ENCODE measurements at places on chromosomes 12 and 14. TPM values are rescaled to one million over a fixed set of nuclear protein-coding genes. Genes with fewer than 3 reads are reported as not detected.

DNA sequence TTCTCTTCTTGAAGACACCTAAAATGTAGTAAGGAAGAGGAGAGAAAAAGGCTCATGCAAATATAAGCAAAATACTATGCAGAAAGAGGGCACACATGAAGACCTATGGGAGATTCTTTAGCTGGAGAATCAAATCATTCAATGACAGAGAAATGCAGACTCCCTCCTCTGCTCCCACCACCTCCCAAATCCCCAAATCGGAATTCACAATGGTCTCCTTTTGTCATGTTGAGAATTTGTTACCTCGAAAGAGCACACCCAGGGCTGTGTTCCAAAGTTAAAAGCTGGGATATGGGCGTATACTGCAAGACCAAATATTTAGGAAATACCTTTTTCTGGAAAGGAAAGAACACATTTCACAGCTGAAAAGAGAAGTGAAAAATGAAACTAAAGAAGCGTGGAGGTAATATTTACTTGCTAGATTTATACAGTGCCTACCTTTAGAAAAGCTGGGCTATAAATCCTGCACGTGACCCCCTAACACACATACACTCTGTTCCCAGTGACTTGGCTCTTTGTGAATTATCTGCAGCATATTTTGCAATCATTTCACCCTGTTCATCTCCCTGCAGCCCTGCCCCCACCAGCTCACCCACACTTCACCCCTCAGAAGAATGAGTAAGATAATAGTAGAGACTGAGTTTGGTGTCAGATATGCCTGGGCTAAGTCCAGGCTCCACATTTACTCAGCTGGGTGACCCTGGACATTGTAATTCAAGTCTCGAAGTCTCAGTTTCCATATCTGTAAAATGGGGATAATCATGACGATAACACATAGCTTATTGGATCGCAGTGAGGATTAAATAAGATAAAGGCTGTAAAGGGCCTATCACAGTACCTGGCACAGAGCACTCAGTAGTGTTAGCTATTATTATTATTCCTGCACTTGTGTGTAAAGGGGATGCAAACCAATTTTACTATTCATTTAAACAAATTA is 2.9 kb upstream of the CACNA1C start:
- H3K27me3 ChIP-seq, result peaks cover 18% of the 10 kb centered on the region
- no peak overlapping the region for H3K27ac ChIP-seq
- no peaks in the 10 kb centered on the region for H3K36me3 ChIP-seq
- DNase-seq, result no peak
- no peak overlapping the region for H3K4me3 ChIP-seq

- H3K36me3 ChIP-seq, result no peaks in the 10 kb centered on the region
- DNase-seq, result peak; percentile 82
- peak overlapping the region; percentile 48 for H3K4me3 ChIP-seq
- no peaks in the 10 kb centered on the region for H3K27me3 ChIP-seq
- peaks cover 42% of the 10 kb centered on the region for H3K4me1 ChIP-seq
- no peak overlapping the region for H3K27ac ChIP-seq
These were observed 25.6 kb upstream of the MAP1LC3B2 start for GRCh38 chr12:116533343-116534251.

DNA sequence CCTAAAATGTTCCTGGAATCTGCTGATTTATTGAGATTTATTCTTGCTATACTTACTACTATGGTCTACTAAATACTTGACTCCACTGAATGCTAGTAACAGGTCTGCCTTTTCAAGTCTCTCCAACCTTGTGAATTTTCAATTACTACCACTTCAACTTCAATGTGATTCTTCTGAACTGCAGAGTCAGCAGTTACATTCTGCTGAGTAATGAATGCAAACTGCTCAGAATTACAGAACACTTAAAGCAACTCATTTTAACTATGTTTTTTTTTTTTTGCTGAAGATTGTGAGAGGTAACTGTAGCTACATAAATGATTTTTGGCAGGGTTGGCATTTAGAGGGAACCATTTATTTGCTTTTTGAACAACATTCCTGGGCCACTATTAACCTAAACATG is 41.8 kb downstream of the ARF6 start:
- no peak for DNase-seq
- H3K27me3 ChIP-seq, result no peaks in the 10 kb centered on the region
- peaks cover 7% of the 10 kb centered on the region for H3K4me1 ChIP-seq
- no peak overlapping the region for H3K27ac ChIP-seq

The AICDA gene
- polyA plus RNA-seq, result not detected
